ENCODE measurements at places on chromosomes 5 and 9.

- DNase-seq: no peak
These were observed 182.2 kb downstream of the NNT start for GRCh38 chr5:43785198-43785597.

- DNase-seq: peak; percentile 5
These were observed 171.6 kb downstream of the FAM174A start for GRCh38 chr5:100706776-100707175.

DNA sequence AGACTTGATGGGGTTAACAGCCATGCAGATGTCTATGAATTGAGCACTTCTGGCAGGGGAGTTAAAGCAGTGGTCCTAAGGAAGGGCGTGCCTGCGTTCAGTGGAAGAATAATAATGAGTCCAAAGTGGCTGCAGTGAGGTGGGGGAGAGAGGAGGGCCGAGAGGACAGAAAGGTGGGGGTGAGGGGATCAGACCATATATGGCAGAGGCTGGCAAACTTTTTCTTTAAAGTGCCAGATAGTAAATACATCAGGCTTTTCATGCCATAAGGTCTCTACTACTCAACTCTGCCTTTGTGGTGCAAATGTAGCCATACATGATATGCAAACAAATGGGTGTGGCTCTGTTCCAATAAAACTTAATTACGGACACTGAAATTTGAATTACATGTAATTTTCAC lies 77.1 kb downstream of the STRBP start:
- no peak for DNase-seq

- DNase-seq: no peak
These were observed 497.6 kb upstream of the CD180 start for GRCh38 chr5:67693956-67694809.

- DNase-seq: no peak
These were observed 75.1 kb upstream of the FBN2 start for GRCh38 chr5:128613128-128613527.

GRCh38 chr9:123033864-123034601 lies 566 bp downstream of the GPR21 start:
- DNase-seq: no peak

- DNase-seq: peak; percentile 44
These were observed 33.6 kb upstream of the NFIB start for GRCh38 chr9:14347406-14348122.

DNA sequence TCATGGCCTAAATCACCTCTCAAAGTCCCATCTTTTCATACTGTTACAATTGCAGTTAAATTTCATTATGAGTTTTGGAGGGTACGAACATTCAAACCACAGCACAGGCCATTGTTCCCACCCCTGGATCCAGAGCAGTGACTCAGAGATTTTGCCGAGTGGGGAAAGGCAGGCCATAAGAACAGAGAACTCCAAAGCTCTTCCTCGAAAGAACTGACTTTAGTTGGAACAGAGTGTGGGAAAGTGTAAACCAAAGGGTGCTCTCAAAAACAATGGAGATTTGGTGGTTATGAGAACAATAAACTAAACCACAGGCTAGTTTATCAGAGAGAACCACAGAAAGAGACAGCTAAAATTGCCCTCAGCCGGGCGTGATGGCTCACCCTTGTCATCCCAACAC lies 19.4 kb upstream of the GRPEL2 start:
- no peak for DNase-seq

GRCh38 chr9:8907868-8908267 lies 1108.3 kb upstream of the DMAC1 start:
- no peak for DNase-seq

DNA sequence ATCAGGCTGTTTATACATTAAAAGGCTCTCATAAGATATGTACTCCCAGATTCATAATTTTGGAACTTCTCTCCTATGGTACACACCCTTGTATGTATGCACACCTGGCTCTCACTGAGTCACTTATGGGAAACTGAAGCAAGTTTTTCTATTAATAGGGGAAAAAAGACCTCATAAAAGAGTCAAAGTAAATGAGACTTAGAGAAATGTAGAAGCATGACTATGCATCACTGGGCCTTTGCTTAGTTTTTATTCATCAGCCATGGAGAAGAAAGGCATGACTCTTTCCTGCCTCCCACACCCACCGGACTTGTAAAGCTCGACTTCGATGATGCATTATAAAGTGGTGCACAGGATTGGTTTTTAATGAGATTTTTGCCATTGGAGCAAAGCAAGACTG lies 28.2 kb downstream of the MTAP start:
- peak; percentile 61 for DNase-seq

- DNase-seq: no peak
These were observed 114.2 kb downstream of the PRDM6 start for GRCh38 chr5:123203105-123203800.

DNA sequence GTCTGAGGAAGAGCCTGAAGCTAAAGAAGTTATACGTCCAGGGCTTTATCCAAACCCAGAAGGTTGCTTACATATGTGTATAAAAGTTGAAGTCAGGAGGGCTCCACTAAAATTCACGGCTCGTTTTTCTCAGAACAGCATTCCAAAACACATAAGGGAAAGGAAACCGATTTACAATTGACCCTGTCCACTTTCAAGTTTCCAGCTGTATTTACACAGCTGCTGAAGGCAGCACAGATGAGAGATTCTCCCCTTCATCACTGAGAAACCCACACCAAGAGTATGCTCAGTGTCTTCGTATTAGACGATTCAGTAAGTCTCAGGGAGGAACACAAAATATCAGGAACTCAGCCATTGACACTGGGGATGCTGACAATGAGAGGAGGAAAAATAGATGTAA lies 5.9 kb upstream of the NREP start:
- DNase-seq: no peak

DNA sequence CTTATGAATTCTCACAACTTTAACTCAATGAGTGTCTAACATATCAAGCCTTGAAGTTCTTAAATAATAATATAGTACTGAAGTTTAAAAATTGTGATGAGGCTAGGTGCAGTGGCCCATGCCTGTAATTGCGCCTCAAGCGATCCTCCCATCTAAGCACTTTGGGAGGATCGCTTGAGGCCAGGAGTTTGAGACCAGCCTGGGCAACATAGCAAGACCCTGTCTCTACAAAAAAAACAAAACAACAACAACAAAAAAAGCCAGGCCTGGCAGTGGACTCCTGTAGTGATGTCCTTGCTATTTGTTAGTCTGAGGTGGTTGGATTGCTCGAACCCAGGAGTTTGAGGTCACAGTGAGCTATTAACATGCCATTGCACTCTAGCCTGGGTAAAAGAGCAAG lies 98.4 kb downstream of the ADGRV1 start:
- DNase-seq: no peak

DNA sequence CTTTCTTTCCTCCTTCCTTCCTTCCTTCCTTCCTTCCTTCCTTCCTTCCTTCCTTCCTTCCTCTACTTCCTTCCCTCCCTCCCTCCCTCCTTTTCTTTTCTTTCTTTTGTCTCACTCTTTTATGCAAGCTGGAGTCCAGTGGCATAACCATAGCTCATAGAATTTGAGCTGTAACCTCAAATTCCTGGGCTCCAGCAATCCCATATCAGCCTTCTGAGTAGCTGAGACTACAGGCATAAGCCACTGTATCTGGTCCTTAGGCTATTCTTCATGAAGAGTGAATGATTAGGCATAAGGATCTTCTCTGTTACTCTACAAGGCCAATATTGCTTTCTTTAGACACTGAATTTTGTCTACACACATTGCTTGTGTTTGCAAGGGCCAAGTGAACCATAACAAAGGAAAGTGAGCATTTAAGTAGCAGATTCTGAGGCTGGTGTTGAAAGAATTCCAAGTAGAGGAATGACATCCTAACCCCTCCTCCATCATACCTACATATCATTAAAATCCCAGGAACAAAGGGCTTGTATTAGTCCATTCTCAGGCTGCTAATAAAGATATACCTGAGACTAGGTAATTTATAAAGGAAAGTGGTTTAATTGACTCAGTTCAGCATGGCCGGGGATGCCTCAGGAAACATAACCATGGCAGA lies 293.2 kb downstream of the HCN1 start:
- DNase-seq: no peak

Data from M059J (cell line).